Stimulated activated CD4-positive, alpha-beta T cell treated with anti-CD3 and anti-CD28 coated beads, Interleukin-1b, Interleukin-23, amount 100 ng/mL, for 24 hours (primary cell): ENCODE measurements at places on chromosomes 2 and 18.

DNA sequence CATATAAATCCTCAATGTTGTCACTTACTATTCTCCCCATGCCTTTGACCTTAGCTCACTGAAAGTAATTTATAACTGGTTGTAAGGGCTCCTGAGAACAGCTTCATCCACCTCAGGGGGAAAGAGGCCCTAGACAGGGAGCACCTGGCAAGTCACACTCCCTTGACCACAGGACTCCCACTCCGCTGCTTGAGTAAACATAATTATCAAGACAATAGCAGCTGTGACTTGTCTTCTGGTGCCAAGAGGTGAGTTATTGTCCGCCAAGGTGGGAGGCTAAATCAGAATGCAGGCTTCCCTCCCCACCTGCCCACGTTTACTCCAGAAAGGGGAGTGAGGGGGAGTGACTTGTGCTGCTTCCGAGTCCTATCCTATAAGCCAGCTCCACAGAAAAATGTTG, 230.6 kb upstream of the LRATD1 start:
- DNase-seq: no peak

DNA sequence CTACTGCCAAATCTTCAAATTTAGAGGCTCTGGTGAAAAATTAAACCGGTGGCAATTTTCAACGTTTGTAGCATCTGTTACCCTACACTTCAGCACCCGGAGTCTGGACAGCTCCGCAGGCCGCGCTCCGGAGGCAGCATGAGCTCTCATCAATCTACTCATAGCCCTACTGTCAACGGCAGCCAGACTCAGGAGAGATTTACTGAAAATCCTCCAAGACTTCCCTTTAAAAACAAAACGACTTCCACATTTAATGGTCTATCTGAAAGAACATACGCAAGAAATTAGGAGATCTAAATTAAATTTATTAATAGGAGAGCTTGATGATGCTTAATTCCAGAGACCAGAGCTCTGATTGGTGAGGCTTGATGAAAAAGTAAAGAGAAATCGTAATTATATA, 970 bp upstream of the ADCYAP1 start:
- peak; percentile 22 for DNase-seq

DNA sequence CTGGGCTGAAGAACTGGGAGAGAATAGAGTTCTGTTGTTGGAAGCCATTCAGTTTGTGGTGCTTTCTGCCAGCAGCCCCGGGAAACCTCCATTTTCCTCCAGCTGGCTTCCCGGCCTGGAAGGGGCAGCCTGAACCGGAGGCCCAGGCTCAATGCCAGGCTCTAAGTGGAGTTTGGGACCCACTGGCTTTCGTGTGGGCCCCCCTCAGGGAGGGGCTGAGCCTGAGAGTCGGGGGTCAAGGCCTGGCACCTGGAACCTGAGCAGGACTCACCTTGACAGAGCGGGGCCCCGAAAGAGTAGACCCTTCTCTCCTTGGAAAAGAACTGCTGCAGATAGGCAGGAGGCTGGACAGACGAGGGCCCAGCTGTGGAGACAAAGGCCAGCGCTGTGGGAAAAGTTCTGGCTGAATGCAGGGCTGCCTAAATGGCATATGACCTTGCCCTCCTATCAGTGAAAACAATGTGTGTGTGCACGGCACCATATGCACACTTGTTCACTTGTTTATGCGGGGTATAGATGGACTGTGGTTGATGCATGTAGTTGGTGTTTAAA, 34.8 kb upstream of the ASB18 start:
- DNase-seq: no peak

DNA sequence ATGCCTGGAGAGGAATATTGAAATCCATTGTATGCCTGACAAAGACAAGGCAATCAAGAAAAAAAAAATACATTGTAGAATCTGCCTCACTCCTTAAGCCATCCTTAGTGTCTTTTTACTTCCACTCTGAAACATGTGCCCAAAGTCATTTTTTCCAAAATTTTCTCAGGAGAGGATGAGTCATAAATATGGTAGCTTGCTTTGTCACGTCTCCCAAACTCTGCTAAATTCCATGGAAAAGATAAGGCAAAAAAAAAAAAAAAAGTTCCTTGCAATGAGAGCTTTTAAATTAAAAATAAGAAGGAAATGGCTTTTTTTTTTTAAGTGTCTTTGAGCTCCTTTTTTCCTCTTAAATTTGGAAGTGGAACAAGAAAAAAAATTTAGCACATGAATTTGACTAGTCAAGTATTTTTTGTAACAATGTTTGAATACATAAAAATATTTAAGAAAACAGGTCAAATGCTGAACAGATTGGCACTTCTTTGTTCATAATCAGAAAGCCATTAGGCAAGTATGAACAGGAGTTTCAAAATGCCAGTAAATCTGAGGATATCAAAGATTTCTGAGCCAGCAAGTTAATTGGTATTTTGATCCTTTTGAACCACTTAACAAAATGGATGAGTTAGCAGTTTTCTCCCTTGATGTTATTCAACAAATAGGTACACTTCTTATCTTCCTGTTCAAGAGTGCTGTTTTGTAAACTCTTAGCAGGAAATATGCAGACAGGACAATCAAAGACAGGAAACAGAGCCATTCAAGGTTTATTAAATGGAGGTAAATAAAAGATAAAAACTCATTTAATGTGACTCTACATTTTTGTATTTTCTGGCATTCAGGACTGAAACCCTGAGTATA, 247.3 kb upstream of the SP5 start:
- DNase-seq: no peak

- no peak for DNase-seq
Measured at GRCh38 chr2:106956879-106957278, 70.9 kb upstream of the ST6GAL2 start.

DNA sequence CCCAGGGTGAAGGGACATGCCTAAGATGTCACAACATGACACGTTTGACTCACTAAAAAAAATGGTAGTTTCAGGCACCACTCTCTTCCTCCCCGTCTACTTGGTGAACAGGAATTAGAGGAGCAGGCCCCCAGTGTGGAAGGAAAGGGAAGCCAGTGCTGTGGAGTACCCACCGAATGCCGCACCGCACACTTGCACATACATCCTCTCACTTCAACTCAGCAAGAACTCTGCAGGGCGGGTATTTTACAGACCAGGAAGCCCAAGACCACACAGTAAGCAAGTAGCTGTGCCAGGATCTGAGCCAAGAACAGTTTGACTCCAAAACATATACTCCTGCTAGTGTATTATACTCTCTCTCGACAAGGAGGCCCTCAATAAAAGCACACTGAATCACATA, 69.8 kb downstream of the BCL2 start:
- DNase-seq: no peak

- no peak for DNase-seq
Measured at GRCh38 chr2:8080063-8080462, 601.8 kb upstream of the ID2 start.

GRCh38 chr18:56647071-56647470, 4.1 kb upstream of the WDR7 start:
- DNase-seq: no peak

- DNase-seq: no peak
Measured at GRCh38 chr18:23619388-23619881, 33.1 kb upstream of the NPC1 start.

- DNase-seq: no peak
Measured at GRCh38 chr2:158761621-158762020, 33.5 kb upstream of the DAPL1 start.

DNA sequence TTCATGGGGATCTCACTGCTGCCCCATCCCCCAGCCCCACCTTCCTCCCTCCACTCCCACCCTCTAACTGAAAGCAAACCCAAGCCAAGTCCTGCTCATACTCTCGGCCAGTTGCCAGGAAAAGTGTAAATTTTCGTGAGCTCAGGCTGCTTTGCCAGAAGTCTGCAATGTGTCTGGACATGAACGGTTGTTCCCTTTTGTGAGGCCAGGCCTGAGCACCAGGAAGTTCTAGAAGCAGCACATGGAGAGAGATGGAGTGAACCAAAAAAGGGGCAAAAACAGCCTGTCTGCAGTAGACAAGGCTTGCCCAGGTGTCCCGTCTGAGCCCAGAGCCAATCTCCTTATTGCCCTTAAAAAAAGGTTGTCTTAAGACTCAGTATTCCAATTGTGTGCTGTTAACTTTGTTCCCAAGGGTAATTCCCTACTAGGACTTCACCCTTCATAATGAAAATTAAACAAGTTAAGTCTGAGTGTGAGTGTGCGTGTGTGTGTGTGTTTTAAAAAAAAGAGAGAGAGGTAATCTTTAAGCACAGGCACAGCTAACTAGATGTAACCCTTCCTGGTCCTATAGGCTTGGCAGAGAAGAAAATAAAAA, 247.1 kb downstream of the BCL11A start:
- DNase-seq: no peak

- DNase-seq: no peak
Measured at GRCh38 chr2:54581326-54582039, 125.4 kb downstream of the SPTBN1 start.

DNA sequence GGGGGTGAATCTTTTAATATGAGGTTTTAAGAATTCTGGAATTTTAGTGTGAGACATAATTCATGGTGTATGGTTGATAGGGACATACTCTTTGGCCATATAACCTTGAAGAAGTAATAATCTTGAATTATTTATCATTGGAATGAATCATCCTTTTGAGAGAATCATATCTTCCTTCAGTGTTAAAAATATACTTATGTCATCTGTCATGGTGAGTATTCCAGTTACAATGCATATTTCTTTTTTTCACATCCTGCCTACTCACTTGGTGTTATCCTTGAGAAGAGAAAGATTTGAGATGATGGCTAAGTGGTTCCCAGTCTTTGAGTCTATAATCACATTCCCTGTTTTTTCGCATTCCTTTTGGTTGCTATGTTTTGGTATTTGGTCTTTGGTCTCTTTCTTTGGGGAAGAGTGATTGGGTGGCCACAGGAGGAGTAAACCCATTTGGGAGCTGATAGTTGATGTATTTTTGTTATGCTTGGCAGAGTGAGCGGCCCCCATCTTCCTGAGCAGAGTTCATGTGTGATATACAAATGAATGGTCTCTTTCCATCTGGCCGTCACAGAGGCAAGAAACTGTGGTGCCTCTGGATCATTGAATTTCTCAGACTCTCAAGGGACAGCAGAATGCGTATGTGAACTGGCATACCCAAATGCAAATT, 21.6 kb downstream of the ASAP2 start:
- no peak for DNase-seq

DNA sequence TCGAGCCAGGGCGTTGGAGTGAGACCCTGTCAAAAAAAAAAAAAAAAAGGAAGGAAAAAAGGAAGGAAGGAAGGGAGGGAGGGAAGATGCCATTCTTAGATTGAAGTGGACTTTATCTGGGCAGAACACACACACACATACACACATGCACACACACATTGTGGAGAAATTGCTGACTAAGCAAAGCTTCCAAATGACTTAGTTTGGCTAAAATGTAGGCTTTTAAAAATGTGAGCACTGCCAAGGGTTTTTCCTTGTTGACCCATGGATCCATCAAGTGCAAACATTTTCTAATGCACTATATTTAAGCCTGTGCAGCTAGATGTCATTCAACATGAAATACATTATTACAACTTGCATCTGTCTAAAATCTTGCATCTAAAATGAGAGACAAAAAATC, 564 bp upstream of the TTR start:
- DNase-seq: no peak
